ENCODE measurements at places on chromosomes 1 and 21.

GRCh38 chr1:66090859-66091457 lies 298.3 kb downstream of the PDE4B start:
- DNase-seq, result no peak

DNA sequence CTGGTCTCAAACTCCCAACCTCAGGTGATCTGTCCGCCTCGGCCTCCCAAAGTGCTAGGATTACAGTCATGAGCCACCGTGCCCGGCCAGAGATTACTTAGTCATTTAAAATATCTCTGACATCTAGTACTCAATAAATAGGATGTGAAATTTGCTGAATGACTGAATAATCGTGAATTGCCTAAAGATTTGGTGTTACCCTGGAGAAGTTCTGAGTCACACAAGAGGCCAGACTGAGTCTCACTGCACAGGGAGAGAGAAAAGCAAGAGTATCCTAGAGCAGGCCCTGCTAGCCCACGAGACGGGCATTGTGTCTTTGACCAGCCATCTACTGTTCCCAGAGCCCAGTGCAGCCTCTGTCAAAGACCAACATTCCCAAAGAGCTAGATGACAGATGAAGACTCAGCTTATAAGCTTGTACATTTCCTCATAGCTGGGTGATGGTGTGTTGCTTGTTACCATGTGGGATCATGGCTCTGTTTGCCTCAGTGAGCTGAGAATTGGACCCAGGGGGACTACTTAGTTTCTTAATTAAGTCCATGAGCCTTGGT lies 5.6 kb upstream of the EIF4G3 start:
- no peak for DNase-seq

DNA sequence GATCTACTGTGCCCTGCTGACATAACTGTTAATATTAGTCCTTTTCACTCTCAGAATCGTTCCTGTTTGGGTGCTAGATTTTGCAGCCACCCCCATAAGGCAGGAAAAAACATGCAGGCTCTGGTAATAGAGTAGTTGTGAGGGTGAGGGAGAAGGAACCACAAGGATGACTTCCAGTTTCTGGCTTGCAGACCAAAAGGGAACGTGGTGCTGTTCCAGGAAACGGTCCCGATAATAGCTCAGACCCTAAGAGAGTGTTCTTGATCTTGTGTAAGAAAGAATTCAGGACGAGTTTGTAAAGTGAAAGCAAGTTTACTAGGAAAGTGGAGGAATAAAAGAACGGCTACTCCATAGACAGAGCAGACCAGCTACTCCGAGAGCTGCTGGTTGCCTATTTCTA lies 50.7 kb upstream of the RHOU start:
- DNase-seq, result no peak

DNA sequence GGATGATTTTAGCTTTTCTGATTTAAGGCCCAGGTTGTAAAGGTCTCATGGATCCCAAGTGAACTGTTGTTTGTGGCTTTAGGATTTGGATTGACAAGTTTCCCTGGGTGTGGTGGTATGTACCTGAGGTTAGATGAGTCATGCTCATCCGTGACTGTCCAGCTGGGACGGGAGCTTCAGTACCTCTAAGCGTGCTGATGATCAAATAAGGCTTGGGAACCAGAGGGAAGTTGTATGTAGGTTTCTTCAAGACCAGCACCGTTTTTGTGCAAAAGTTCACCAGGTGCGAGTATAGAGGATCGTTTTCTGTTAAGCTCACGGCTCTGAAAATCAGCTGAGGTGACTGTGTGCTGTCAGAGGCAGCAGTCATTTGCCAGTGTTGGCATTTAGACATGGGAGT lies 19.8 kb downstream of the PLA2G2E start:
- no peak for DNase-seq

DNA sequence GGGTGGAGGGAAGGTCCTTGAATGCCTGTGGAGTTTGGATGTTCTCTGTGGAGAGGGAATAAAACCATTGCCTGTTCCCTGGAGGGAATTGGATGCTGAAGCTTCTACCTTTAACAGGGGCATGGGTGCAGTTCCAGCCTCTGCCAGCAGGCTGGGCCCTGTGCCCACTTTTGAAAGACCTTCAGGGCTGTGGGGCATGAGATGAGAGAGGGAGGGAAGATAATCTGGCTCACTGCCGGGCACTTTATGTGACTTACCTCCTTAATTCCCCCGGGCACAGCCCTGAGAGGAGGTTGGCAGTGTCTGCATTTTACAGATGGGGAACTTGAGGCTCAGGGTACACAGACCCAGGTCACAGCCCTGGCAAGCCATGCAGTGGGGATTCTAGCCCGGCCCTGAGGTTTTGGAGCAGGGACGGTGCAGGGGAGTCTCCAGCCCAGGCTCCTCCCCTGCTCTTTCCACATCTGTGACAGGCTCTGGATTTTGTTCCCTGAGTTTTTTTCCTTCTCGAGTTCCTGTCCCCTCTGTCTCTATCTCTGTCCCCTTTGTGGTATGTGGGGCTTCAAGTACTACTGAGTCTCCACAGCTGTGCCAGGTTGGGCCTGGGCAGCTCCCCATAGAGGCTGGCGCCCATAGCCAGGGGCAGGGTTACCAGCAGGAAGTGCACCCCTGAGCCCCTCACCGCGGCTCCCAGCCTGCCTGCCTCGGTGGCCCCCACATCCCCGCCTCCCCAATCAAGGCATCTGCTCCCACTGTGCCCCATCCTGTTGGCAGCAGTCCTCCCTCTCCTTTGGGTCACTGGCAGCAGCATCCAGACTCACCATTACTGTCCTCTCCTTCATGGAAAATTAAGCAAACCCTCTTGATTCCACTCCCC lies 14.0 kb upstream of the THEMIS2 start:
- peak; percentile 82 for DNase-seq

DNA sequence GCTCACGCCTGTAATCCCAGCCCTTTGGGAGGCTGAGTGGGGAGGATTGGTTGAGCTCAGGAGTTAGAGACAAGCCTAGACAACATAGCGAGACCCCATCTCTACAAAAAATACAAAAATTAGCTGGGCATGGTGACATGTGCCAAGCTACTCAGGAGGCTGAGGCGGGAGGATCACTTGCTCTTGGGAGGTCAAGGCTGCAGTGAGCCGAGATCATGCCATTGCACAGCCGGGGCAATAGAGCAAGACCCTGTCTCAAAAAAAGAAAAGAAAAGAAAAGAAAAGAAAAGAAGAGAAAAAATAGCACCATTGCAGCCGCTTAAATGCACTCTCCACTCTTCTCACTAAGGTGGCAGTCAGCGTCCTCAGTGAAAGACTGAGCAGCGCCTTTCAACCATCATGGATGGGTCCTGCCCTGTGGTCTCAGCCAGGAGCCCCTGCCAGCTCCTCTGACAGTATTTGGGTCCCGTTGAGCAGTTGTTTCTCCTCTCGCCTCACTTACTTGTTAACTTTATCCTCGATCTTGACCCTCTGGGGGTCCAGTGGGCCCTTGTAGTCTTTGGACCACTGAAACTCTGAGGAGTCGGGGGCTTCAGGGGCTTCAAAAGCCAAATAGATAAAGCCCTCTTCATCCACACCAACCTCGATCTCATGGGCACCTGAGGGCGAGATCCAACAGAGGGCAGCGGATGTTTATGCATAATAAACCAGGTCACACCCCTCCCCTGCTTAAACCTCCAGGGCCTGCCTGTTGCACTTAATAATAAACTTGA lies 36.9 kb downstream of the MYOM3 start:
- no peak for DNase-seq

DNA sequence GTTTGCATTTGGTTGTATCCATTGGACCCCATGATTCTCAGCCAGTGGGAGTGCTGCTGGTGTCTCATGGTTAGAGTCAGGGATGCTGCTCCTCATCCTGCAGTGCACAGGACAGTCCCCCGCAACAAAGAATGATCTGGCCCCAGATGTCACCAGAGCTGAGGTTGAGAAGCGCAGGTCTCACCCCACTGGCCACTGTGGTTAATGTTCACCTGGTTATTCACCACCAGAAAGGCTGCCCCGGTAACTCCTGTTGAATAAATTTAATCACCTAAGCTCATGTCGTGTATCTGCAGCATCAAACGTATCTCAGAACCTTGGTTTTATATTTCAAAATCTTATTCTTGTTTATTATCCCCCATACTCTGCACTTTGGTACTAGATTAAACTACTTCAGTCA lies 75.8 kb downstream of the ATP5PO start:
- DNase-seq, result no peak

DNA sequence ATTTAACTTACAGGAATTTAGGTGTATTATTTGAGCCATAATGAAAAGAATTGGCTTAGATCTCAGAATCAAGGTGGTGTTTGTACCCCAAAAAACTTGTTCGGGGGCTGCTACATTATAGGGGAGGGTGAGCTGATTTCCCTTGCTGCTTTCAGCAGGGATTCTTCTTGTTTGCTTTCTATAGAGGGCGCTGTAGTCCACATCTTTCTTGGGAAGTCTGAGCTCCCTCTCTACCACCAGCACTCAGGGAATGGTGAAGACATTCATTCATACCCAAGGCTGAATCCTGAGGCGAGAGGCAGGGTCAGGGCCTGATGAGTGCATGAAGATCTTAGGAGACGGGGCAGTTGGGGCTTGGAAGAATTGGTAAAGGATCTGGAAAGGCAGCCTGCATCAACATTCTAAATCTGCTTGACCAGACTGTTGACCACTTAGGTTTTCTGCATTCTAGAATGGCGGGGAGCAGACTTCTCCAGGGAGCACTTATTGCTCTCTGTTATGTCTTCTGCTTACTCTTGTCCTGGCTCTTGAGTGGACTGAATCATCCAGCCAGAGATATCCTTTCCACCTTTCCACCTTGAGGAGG lies 18.9 kb downstream of the SPATA46 start:
- DNase-seq, result no peak

DNA sequence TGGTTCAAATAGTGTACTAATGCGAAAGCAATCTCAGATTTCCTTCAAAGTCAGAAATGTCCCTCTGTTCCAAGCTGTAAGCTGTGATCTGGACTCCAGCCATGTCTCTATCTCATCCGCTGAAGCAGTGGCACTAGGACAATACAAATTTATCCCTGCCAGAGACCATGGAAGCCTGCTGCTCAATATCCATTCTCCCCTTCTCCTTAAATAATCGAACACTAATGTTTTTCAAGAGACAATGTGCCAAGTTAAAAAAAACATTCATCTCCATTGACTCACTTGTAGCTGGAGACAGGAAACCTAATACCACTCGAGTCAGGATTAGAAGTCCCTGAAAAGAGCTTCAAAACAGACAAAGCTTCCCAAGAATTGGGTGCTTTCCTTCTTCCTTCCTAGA lies 38.5 kb upstream of the PGBD5 start:
- no peak for DNase-seq

DNA sequence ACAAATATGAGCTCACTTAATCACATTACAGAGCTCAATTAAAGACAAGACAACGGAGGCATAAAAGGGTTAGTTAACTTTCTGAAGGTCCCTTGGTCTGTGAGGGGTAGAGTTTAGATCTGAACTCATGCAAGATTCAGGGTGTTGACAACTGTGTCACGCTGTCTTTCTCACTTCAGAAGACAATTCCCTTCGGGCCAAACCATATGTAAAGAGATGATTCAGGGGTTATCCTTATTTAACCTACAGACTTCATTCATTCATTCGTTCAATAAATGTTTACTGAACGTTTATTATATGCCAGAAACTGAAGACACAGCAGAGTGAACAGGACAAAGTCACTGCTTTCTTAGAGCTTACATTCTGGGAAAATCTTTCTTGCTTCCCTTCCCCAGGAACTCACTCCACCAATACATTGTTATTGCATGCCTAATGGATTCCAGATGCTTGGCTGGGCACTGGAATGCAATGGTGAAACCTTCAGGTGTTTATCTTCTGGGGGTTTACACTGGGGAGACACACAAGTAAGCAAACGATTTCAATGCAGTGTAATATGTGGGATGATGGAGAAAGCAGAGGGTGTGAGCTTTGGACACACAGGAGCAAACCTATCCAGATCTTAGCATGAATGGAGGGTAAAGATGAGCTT lies 6.4 kb downstream of the XCL1 start:
- peak; percentile 50 for DNase-seq

GRCh38 chr21:25938658-25939395 lies 204.1 kb downstream of the GABPA start:
- no peak for DNase-seq

DNA sequence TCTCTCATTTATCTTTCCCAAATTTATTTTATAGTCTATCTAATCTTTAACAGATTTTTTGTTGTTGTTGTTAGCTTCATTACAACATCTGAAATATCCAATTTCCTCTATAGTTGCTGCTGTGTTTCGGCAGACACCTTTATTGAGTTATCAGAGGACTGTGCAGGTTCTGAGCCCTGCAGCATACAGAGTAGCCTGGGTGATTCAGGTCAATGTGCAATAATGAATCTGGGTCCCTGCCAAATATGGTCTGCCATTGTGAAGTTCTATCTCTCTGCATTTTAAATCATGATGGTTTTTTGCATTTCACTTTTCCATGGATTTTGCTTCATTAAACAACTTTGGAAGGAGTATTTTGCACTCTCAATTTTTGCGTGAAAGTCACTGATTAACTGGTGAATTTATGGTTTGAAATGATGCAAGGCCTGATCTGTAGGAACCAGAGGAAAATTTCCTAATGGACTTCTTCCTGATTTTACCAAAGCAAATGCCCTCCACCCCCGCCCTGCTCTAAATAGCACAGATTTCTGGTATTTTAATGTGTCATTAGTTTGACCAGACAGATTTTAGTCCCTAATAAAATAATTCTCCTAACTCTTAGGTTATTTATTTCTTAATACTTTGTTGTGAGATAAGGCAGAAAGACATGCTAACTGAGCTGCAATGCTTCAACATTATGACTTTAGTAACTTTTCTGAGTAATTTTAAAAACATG lies 402.3 kb downstream of the PTBP2 start:
- DNase-seq, result no peak

DNA sequence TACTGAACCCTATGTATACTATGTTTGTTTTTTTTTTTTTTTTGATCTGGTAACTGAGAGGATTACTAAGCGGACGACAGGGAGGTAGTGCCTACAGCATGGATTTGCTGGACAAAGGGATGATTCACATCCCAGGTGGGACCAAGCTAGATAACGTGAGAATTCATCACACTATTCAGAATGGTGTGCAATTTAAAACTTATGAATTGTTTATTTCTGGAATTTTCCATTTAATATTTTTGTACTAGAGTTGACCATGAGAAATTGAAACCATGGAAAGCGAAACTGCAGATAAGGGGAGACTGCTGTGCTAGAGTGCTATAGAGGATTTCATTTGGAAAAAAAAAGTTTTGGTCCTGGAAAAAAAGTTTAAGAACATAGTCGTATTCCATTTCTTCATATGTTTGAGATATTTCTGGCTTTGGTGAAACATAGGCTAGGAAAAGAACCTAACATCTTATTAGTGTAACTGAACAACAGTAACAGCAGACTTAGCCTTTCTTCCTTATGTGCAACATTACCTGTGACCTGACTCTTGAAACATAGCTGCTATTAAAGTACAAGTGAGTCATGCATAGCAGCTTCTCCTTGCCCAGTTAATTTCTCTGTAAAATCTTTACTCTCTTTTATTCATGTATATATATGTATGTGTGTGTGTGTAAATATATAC lies 202.5 kb downstream of the FGGY start:
- DNase-seq, result no peak

DNA sequence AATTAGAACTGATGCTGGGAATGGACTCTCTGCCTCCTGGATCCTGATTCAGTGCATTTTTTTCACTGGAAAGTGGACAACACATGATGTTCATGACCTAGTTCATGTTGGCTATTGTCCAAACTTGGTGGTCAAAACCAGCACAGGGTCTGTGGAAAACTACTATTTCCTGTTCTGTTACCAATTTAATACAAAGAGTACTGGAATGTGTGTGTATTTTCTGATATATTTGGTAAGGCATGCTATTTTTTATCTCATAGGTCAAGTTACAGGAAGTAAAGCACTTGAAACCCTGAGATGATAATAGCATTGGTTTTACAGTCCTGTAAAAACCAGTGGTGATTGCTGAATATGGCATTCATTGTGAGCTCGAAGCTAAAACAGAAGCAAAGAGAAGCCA lies 89.9 kb downstream of the SGIP1 start:
- no peak for DNase-seq

Data from right forelimb (tissue), 1 donor.